ENCODE measurements at places on chromosomes 11 and 22. TPM values are rescaled to one million over a fixed set of nuclear protein-coding genes. Genes with fewer than 3 reads are reported as not detected.
A peak's percentile ranks its signal among the peaks of the same experiment; 100 is the strongest.

The HINFP gene
- total RNA-seq = 53.8 TPM

The TRIM48 gene
- total RNA-seq = not detected

DNA sequence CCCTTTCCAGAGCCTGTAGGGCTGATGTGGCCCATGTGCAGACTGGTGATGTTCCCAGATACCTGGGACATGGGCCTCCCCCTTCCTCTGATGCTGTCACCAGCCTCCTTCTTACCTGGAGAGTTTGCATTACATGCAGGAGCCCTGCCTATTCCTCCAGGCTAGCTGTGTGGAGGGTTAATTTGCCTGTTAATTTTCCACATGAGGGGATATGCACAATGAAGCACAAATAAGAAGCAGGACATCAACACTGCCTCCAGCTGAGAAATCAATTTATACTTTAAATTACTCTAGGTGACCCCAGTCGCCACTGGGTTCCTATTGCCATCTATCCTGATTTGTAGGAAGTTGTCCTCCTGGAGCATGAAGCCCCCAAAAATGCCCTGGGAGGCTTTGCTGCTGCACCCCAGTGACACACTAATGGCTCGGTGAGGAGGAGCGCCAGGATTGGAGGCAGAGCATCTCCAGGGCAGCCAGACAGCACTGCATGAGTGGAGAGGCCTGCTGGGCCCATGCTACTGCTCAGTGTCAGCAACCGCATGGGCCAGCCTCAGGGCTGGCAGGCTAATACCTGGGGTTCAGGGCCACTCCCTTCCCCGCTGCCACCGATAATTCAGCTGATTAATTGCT lies 101.6 kb upstream of the USP47 start:
- no peak for DNase-seq
- no peak overlapping the region for H3K27ac ChIP-seq
- no peak overlapping the region for H3K4me3 ChIP-seq
- no peaks in the 10 kb centered on the region for H3K27me3 ChIP-seq
- no peaks in the 10 kb centered on the region for H3K4me1 ChIP-seq

DNA sequence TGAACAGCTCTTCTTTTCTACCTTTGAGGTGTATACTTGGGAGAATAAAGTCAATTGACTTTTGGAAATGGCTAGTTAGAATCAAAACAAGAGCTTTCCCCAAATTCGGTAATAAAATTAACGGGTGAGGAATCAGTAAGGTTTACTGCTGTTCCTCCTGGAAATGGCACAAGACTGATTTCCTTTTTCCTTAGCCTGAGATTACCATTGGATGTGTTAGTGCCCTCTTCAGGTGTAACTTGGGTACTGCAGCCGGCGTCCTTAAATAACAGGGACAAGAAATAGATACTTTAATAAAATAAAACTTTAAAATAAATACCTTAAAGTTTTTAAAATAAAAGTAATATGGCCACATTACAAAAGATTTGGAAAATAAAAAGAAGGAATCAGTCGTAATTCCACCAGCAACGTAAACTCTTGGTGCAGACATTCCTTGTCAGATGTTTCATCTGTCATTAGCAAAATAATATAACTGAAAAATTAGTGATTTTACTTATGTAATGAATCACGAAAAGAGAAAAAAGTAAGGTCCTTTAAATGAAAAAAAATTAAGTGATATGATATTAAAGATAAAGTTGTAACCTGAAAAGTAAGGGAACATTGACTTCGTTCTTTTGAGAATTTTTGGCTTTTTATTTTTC lies 29.7 kb downstream of the ZFTA start:
- H3K27ac ChIP-seq = no peak overlapping the region
- H3K36me3 ChIP-seq = no peaks in the 10 kb centered on the region
- H3K27me3 ChIP-seq = no peaks in the 10 kb centered on the region
- H3K4me3 ChIP-seq = no peak overlapping the region
- peak; percentile 64 for DNase-seq
- H3K4me1 ChIP-seq = no peaks in the 10 kb centered on the region

DNA sequence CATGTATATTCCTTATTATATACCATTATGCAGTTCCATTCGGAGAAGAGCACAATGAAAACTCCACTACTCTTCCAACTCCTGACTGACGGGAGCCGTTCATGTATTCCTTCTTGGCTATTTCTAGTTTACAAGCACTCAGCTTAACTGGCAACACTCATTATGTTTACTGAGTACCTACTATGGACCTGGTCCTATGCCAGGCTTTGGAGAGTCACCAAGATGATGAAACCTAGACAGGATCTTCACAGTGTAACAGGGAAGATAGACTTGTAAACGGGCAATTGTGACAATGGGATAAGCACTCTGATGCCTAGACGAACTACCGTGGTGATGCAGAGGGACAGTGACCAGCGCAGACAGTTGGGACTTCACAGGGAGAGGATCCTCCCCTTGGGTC lies 22.3 kb upstream of the ST3GAL4 start:
- peaks cover 7% of the 10 kb centered on the region for H3K4me1 ChIP-seq
- H3K36me3 ChIP-seq = peaks cover 21% of the 10 kb centered on the region
- DNase-seq = no peak
- H3K27me3 ChIP-seq = no peaks in the 10 kb centered on the region
- no peak overlapping the region for H3K4me3 ChIP-seq
- H3K27ac ChIP-seq = no peak overlapping the region

- H3K4me1 ChIP-seq = no peaks in the 10 kb centered on the region
- no peak overlapping the region for H3K27ac ChIP-seq
- H3K27me3 ChIP-seq = no peaks in the 10 kb centered on the region
- DNase-seq = no peak
- no peak overlapping the region for H3K4me3 ChIP-seq
Measured at GRCh38 chr11:127193950-127194349, 193.4 kb upstream of the KIRREL3 start.

DNA sequence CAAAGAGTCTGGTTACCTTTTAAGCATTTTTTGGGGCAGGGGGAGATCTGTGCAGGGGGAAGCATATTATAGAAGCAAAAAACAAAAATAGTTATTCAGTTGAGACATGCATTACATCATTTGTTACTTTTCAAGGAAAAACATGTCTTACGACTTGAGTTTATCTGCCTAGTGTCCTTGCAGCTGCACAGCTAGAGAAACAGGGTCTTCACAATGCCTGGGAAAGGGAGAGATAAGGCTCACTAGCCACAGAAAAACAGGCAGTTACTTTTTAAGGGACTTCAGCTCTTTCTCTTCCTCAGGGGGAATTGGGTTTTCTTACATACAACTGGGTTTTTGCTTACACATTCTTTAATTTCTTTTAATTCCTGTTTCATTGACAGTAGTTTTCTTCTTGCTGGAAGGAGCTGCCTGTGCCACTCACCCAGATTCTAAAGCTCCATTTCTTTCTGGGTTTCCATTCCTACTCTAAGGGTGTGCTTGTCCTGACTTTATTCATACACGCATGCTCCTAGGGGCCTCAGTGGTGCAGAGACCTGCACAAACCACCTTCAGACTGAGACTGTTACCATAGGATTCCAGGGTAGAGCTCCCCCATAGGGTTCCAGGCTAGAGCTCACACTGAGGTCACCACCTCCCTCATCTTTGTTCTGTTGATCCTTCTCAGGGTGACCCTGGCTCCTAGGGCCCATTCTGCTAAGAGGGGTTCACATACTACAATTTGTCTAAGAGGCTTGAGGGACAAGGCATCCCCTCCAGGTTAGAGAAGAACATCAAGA lies 14.7 kb upstream of the UBQLNL start:
- no peak overlapping the region for H3K4me3 ChIP-seq
- no peaks in the 10 kb centered on the region for H3K27me3 ChIP-seq
- H3K27ac ChIP-seq = no peak overlapping the region
- no peaks in the 10 kb centered on the region for H3K4me1 ChIP-seq
- DNase-seq = no peak

GRCh38 chr11:73201888-73202780 lies 15.9 kb upstream of the P2RY2 start:
- H3K36me3 ChIP-seq = no peaks in the 10 kb centered on the region
- DNase-seq = no peak
- no peaks in the 10 kb centered on the region for H3K27me3 ChIP-seq
- no peaks in the 10 kb centered on the region for H3K4me1 ChIP-seq
- H3K27ac ChIP-seq = no peak overlapping the region

- no peaks in the 10 kb centered on the region for H3K4me1 ChIP-seq
- H3K27me3 ChIP-seq = no peaks in the 10 kb centered on the region
- H3K4me3 ChIP-seq = no peak overlapping the region
- DNase-seq = no peak
- H3K36me3 ChIP-seq = no peaks in the 10 kb centered on the region
- H3K27ac ChIP-seq = no peak overlapping the region
Measured at GRCh38 chr11:127345819-127346459, 345.4 kb upstream of the KIRREL3 start.

Data from naive thymus-derived CD4-positive, alpha-beta T cell (primary cell).